ENCODE measurements at places on chromosomes 5 and 9.

- no peak for DNase-seq
Observed at GRCh38 chr5:72561148-72561972, 54.1 kb upstream of the ZNF366 start.

- DNase-seq: no peak
Observed at GRCh38 chr5:96481009-96481786, 48.1 kb upstream of the PCSK1 start.

DNA sequence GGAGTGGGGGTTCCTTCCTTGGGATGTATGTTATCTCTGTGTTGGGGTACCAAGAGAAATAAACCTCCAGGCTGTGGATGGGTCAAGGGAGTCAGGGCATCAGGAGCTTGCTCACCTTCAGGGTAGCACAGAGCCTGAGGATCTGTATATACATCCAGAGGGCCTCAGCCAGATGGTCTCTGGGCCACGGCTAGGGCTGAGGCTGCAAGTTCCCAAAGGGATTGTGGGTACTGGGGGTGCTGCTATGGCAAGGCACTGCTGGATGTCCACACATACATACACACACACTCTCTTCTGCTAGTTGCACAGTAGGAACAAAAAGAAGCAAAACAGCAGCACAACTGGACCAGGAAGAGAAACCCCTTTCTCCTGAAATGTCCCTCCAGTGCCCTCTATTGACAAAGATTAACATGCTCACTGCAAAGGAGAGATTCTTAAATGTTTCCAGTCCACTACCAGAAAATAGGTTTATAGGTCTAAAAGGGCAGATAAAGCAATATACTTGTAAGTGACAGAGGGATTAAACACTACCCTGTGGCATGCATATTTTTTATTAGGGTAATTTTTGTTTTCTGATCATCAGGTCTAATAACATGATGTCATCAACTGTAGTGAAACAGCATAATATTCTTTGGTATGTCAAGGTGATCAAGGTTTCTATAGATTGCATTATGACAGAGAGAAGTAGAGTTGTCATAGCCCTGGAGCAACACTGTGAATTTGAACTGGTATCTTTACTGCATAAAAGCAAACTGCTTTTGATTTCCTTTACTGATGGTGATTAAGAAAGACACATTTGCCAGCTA, 56.3 kb upstream of the KCNN2 start:
- DNase-seq: no peak

- DNase-seq: no peak
Observed at GRCh38 chr9:126221480-126221879, 105.1 kb upstream of the MVB12B start.

- DNase-seq: no peak
Observed at GRCh38 chr5:81878333-81878732, 93.5 kb upstream of the ATG10 start.

DNA sequence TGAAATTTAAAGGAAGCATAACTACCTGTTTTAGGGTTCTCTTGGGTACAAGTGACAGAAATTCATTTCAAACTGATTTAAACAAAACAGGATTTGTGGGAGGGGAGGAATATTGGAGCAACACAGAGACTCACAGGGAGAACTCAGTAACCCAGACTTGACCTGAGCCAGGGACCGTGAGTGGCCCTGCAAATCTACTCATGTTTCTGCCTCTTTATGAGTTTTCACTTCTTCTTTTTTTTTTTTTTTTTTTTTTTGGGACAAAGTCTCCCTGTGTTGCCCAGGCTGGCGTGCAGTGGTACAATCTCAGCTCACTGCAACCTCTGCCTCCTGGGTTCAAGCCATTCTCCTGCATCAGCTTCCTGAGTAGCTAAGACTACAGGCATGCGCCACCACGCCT, 405.6 kb upstream of the ZNF608 start:
- DNase-seq: no peak

GRCh38 chr5:27316271-27316650, 277.9 kb upstream of the CDH9 start:
- DNase-seq: no peak

GRCh38 chr5:136090319-136090718, 42.3 kb upstream of the SMAD5 start:
- no peak for DNase-seq

- no peak for DNase-seq
Observed at GRCh38 chr9:130555968-130556367, 23.4 kb upstream of the FUBP3 start.

GRCh38 chr9:33225319-33226147, 14.4 kb upstream of the SPINK4 start:
- DNase-seq: peak; percentile 53

DNA sequence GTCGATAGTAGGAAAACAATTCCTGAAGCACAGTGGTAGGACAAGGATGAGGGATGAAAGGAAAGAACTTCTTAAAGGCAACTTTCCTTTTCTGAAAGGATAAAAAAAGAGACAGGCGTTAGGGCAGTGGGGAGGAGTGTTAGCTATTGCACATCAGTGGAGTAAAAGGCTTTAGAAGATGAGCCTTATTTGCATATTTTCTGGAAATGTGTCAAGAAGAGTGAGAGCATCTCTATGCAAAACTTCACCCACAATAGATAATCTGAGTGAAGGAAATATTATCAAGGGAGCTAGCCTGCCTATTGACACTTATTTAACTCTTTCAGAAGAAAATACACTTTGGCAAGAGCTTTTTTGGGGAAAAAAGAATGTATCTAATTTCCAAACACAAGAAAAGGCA, 151.6 kb downstream of the MACIR start:
- no peak for DNase-seq

DNA sequence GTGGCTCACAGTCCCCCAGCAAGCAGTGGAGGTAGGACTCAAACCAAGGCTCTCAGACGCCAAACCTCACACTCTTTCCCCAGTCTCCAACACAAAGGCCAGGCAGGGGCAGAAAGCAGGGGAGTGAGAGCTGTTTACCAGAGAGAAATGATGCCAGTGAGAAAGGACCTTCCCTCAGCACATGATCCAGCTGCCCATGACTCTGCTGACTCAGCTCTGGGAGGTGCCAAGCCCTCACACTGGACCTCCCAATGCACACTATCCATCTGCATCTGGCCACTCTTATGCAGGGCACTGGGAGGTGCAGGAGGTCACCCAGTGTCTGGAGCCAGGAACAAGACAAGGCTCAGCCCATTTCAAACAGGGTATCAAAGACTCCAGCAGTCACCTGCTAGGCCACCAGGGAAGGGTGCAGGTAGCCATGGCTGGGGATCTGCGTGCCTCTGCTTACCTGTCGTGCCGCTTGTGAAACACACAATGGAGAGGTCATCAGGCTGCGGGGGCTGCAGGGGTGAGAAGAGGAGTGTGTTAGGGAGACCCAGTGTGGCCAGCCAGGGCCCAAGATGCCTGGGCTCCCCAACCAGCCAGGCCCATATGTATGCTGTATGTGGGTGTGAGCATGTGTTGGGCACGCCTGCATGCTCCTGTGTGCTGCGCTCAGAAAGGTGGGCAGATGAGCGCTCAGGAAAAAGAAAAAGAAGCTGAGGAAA, 26.3 kb downstream of the ACSL6 start:
- DNase-seq: no peak

GRCh38 chr5:57711471-57711870, 228.9 kb upstream of the ACTBL2 start:
- no peak for DNase-seq

DNA sequence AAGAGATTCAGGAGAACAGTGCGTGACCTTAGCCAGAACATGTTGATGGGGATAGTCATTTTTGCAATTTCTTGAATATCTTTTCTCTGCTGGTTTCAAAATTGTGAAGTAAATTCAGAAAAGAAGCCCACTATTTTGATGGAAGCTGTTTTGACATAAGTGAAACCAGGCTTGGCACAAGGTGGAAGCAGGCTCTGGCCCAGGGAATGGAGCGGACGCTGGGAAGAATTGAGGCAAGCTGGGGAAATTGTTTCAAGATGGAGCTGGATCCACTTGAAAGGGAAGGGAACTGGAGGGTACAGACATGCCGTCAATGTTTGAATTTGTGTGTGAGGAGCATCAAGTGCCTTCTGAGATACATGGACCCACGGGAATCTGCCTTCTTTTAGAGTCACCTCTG, 207.2 kb downstream of the GOLPH3 start:
- DNase-seq: no peak

GRCh38 chr5:154202379-154203260, 12.1 kb downstream of the GALNT10 start:
- no peak for DNase-seq

DNA sequence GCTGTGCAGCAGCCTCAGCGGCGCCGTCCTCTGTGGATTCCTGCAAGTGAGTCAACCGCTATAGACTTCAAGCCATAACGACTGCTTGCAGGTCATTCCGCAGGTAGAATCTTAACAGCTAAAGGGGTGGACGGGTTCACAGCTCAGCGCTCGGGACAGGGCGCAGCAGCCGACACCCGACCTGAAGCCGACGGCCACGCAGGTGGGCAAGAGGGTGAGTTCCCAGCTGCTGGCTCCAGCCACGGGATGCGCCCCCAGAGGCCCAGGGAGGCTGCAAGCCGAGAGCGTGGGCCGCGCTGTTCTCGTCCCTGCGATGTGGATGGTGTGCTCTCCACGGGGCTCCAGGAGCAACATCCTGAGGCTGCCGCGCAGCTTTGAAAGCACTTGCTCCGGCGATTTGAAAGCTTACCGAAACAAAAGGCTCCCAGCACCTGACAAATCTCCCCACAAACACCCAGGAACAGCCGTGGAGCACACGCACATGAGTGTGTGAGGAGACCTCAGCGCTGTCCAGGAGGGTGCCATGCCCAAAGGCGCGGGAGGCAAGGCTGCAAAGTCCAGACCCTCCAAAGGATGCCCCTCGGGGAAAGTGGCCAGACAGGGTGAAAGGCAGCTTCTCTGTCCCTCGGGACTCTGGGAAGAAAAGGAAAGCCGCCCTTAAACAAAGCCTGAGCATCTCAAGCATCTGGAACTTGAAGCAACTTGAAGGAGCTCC, 48.7 kb downstream of the EXD3 start:
- no peak for DNase-seq

DNA sequence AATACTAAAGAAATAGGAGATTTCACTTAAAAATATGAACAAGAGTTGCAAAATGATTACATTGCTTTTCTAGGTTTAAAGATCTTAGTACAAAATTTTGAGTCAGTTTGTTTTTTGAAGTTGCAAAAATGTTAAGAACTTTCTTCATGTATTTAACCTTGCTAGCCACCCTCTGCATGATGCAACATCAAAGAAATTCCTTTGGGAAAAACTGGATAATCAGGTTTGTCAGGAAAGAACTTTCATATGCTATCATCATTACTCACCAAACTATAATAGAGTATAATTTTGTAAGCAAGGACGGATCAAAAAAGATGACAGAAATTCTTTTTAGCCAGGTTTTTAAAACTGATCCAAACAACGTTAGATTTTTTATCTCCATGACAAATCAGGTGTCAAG, 116.9 kb upstream of the MRPS30 start:
- no peak for DNase-seq

DNA sequence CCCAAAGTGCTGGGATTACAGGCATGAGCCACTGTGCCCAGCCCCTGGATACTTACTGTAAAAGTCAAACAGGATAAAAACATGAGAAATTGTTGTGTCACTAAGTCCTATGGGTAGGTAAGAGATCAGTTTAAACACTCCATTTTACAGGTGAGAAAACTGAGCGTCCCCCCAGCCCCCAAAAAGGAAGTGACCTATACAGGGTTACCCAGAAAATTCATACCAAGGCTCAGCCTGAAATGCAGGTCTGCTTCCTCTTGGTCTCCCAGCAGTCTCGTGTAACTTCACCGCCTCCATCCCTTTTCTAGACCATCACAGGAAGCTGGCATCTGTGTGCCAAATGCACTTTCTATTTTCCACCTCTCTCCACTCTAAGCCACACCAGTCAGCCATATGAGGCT, 57.2 kb downstream of the TMOD1 start:
- no peak for DNase-seq

DNA sequence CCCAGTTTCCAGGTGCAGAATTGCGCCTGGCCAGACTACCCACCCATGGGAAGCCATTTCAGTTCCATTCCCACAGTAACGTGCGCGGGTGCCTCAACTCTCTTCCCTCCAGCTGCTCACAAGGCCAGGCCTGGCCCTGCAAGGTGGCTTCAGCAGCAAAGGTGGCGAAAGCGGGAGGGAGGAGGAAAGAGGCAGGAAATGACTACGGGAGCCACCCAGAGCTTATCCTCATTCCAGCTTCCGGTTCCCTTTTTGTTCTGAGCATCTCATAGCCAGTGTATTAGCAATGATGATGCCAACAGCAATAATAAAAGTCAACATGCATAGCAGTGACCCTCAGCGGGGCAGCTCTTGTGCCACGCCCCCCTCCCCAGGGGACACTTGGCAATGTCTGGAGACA, 101.5 kb upstream of the BOD1 start:
- DNase-seq: no peak

- DNase-seq: no peak
Observed at GRCh38 chr9:137054932-137055384, 1.1 kb upstream of the ENTPD2 start.

DNA sequence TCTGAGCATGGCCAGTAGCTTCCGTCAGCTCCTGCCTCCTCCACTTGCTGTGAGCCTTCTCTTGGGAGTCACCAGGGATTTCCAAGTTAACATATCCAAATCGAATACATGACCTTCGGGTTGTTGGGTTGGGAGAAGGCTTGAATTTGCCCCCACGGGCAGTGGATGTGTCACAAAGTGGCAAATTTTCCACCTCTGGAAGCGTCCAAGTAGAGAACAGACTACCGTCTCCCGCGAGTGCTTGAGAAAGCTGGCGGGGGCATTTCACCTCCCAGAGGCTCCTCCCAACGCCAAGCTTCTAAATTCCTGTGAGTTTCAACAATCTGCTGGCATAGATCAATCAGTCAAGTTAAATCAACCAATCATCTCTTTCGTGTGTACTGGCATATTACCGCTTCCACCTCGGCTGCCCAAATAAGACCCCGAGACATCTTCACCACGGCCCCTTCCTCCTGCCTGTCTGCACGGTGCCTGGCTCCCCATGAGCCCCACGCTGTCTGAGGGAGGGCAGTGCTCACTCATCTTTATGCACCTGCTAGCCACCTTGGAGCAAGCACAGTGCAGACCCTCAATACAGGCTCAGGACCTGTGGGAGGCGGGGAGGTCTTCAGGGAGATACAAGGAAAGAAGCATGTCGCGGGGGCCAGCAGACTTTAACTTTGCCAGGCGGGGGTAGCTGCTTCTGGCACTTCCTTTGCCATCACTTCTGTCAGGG, 79.1 kb downstream of the MRPL36 start:
- no peak for DNase-seq

DNA sequence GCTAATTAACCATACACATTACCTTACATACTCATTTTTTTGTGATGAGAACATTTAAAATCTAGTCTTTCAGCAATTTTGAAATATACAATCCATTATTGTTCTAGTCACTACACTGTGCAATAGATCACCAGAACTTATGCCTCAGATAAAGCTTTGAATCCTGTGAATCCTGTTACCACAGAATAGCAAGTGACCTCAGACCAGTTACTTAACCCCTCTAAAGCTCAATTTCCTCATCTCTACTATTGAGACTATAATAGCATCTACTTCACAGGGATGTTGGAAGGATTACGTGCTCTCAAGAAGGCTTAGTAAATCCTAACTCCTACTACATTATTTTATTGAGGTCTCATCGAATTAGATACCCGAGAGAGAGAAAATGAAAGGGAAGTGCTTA, 60.2 kb upstream of the PIP5K1B start:
- DNase-seq: no peak

- DNase-seq: no peak
Observed at GRCh38 chr5:67249590-67249895, 52.9 kb upstream of the CD180 start.

- DNase-seq: no peak
Observed at GRCh38 chr9:124553738-124554137, 46.5 kb upstream of the NR5A1 start.

- no peak for DNase-seq
Observed at GRCh38 chr5:114719268-114719667, 357.4 kb downstream of the KCNN2 start.

Measured in stimulated activated CD8-positive, alpha-beta memory T cell treated with anti-CD3 and anti-CD28 coated beads, Interleukin-4, amount 100 ng/mL, for 24 hours (primary cell).